GM12864 (cell line): ENCODE measurements at places on chromosomes 13 and 19.
A peak's percentile ranks its signal among the peaks of the same experiment; 100 is the strongest.

DNA sequence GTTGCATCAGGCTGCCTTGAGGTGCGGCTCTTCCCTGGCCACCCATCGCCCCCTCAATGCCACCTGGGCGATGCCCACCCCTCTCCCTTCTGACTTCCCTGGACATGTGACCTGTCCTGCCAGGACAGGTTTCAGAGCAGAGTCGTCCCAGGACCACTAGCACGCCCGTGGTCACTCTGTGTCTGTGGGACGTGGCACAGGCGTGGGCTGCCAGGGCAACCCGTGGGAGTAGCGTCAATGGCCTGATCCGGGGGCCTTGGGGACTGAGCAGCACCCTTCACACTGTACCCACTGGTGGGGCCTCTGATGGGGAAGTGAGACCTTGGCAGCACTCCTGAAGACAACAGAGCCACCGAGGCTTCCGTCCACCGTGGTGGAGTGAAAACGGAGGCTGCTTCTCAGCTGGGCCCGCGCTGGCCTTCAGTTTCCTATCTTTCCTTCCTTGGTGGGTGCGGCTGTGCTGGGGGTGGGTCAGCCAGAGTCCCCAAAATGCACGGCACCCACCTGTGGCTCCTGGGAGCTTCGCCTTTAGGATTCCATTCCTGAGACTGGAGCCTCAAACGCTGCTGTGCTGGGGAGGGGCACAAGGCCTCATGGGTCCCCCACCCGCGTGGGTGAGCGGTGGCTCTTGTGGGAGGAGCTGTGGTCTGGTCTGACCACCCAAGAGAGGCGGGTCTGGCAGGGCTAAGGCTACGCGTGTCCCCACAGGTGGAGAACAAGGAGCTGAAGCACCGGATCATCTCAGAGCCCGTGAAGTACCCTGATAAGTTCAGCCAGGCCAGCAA is 26.7 kb upstream of the TMEM255B start:
- no peak for DNase-seq

DNA sequence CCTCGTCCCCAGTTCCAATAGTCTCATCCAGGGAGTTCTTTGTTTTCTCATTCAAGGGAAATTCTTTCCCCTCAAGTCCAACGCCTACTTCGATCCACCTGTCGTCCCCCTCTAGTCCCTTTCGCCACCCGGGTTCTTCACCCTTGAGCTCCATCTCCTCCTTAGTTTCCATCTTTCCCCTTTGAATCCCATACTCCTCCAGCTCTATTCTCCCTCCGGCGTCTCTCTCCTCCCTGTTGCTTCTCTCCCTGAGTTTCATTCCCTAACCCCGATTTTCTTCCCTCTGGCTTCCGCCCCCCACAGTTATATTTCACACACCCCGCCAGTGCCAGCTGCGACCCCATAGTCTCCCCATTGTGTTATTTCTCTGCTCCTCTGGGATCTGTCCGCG is 628 bp upstream of the SLC17A7 start:
- no peak for DNase-seq

DNA sequence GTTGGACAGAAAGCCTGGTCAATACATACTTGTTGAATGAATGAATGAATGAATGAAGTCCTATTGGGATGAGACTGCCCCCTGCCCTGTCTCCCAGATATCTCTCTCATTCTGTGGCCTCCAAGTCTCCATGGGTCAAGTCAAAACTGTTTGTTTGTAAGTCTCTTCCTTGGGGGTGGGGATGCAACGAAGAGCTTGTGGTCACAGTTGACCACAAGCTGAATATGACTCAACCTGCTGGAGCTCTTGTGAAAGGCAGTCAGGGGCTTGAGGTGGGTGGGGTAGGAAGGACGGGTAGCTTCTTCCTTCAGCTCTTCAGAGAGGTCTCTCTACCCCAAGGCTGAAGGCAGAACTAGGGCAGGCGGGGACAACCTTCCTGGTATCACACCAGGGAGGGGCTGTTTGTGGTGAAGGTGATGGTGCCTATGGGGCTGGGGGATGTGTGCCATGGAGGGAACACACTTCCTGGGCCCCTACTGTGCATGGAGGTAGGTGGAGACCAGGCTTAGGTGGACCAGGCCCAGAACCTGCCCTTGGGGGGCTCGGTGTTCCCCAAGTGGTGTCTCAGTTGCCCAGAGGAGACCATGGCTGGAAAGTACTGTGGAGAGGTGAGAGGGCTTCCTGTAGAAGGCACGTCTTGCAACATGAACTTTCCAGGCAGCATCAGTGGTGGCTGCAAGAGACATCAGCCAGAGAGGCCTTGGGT is 8.0 kb downstream of the MYO1F start:
- DNase-seq, result peak; percentile 76

- no peak for DNase-seq
These were observed 703 bp upstream of the CILP2 start for GRCh38 chr19:19537075-19538048.

DNA sequence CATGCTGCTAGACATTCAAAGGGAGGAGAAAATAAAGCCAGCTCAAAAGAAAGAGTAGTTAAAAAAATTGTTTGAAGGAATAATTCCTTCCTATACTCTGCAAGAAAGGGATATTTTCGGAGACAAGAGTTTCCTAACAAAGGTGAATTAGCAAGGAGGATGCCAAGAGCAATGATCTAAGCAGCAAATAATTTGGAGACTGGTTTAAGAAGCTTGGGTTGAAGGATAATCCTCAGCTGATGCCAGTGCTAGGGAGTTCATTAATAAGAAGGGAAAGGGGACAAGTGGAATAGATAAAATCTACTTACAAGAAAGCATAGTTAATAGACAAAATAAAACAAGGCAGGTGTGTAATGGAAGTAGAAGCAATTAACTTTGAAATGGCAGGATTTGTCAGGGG is 372.3 kb downstream of the NDFIP2 start:
- DNase-seq, result no peak

DNA sequence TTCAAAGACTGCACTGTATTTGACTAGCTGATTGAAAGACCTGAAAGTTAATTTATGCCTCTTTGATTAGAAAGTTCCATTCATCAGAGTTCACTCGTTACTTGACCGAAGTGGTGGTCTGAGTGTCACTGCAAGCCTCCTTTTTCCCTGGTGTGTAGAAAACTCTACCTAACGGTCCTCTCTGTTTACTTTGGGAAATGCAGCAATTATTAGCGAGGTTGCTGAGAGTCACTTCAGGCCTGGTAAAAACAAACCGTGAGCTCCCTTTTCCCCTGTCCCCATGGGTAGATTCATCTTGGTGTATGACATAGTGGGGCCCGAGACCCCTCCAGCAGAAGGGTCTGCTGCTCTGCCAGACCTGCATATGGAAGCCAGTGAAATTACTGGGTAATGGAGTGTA is 126.8 kb upstream of the RNF113B start:
- no peak for DNase-seq

DNA sequence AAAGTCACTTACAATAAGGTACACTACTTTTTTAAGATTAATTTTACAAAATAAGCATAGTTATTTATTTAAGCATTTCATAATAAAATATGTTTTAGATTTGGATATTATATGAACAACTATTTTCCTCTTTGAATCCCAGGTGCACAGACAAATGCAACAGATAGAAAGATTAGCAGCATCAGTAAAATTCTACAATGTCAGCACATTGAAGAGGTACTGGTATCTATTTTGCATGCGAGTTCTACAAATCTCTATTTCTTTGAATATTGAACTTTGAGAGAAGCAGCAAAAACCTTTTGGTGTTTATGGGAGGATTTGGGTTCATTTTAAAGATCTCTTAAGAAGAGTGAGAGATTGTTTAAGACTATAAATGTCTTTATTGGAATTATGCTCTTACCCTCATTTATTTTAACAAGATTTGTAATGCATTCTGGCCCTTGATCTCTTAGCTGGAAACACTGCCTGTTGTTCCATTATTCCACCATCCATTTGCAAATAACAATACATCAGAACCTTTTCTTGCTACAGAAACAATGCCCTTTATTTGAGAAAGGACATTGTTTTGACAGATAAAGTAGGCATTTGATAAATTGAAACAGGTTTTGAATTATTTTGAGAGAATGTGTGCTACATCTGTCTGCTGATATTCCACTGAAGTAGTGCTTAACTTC is 558.8 kb upstream of the KLHL1 start:
- no peak for DNase-seq
